ENCODE measurements at places on chromosomes 7 and 10.

DNA sequence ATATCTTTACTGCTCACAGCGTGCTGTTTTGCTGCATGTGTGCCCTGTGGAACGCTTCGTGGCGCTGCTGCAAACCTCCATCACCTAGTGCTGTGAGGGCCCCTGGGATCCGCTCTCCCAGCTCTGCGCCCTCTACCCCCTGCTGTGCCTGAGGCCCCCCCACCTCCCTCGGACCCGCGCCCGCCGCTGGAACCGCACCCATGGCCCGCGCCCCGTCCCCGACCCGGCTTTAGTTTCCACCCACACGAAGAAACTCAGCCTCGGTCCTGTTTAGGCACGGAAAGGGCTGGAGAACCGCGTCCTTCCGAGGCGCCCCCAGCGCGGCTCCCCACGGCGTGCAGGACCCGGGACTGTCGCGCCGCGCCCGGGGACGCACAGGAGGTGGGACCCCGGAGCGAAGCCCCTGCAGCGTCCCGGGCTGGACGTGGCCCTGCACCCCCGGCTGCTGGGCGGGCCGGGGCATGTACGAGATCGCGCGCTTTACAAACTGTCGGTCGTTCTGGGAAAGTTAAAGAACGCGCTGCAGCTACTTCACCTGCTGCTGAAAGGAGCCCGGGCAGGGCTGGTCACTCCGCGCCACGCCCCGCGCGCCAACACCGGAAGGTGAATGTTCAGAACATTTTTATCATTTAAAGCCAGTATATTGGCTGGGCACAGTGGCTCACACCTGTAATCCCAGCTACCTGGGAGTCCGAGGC lies 54.3 kb downstream of the BMS1 start:
- DNase-seq, result no peak

DNA sequence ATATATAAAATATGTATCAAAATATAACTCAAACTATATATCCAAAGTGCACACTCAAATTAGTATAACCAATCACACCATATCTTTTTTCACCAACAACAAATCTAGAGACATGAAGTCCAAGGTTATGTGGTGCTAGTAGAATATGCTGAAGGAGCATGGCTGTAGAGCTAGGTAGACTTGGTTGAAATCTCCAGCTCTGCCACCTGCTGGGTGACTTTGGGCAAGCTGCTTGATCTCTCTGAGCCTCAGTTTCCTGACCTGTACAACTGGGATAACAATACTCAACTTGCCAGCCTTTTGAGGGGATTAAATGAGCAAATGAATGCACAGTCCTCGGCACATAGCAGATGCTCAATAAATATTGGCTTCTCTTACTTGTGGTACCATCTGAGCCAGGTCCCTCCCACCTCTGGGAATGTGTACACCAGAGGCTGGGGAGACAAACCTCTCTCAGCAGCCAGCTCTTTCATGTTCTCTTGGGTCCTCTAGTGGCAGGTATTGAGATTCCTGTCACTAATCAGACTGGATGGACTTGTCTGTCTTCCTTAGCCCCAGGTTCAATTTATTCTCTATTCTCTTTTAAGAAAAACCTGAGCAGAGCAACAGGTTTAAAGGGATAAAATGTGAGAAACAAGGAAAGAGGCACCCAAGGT lies 94.3 kb upstream of the PDE1C start:
- DNase-seq, result no peak

- no peak for DNase-seq
Observed at GRCh38 chr10:128062881-128063563, 63.2 kb downstream of the MKI67 start.

DNA sequence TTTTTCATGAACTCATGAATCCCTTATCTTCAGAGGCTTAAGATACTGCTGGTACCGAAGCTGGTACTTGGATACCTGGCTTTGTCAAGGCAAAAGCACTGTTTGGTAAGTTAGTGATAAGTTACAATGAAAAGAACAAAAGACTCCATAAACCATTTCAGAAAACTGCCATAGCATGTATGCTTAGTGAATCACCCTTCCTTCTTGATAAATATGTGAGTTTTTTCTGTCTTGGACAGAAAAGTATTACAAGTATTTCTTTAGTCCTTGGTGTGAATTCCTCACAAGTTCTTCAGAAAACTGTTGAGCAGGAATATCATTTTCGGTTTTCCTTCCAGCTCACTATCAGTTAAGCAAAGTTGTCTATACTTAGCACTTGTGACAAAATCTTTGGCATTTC lies 25.6 kb downstream of the PUS7 start:
- DNase-seq, result no peak

DNA sequence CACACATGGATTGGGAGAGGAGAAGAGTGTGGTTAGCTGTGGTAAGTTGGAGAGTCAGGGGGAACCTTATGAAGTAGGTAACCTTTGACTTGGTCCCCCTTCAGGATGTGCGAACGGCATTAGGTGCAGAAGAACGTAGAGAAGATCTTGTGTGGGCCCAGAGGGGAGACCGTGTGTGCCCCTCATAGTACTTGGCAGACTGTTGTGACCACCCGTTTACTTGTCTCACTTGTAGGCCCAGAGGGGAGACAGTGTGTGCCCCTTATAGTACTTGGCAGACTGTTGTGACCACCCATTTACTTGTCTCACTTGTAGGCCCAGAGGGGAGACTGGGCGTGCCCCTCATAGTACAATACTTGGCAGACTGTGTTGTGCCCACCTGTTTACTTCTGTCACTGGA lies 2.6 kb downstream of the GTPBP4 start:
- no peak for DNase-seq

GRCh38 chr10:26543567-26544306 lies 105.6 kb downstream of the APBB1IP start:
- DNase-seq, result no peak

DNA sequence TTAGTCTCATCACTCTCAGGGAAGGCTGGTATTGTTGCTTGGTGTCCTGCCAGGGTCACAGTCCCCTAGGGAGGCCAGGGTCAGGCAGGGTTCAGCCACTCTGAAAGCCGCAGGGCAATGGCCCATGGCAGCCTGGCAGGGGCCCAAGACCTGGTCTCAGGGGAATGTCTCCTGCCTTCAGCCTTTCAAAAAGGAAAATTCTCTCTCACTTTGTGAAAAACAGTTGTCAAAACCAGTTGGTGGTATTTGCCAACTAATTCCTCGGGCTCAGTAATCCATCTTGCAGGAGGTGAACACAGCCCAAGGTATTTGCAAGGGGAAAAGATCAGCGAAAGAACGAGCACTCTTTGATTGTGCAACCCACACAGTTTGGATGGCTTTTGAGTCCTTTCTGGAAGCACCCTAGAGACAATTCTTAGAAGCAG lies 101.5 kb downstream of the JCAD start:
- no peak for DNase-seq

GRCh38 chr10:88793712-88794299 lies 8.7 kb upstream of the LIPM start:
- DNase-seq, result no peak

DNA sequence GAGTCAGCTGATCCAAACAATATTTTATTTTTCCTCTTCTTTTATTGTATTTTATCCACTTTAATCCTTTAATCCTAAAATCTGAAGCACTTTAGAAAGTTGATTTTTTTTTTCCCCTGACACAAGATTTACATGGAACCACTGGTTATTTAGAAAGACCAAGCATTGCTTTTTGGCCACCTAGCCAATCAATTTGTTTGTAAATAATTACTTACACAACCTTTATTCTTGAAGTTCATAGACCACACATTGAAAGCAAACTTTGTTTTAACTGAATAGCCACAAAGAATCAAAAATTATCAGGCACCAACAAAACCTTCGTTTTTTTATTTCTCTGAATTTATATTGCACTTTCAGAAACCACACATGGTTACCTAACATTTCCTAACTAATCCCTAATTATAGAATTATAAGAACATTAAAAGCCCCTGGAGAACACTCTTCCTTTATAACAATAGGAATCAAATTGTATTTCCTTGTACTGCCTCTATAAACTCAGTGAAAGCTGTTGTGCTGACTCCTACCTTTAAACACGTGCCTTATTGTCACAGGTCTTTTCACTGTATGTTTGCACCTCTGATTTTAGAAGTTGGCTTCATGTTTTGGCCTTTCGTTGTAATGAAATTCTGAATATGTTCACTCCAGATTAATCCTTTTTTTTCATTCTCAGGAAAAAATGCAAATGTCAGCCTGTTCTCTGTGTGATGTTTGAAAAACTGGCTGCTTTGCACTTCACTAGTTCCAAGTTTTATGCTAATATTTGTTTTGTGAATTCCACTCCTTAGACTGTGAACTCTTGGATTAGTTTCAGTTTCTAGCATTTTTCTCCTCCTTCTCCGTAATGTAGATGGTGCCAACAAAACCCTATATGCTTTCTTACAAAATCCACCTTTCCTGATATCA lies 1511.9 kb downstream of the REEP3 start:
- no peak for DNase-seq

- DNase-seq, result no peak
Observed at GRCh38 chr10:24430591-24430990, 221.7 kb downstream of the KIAA1217 start.

DNA sequence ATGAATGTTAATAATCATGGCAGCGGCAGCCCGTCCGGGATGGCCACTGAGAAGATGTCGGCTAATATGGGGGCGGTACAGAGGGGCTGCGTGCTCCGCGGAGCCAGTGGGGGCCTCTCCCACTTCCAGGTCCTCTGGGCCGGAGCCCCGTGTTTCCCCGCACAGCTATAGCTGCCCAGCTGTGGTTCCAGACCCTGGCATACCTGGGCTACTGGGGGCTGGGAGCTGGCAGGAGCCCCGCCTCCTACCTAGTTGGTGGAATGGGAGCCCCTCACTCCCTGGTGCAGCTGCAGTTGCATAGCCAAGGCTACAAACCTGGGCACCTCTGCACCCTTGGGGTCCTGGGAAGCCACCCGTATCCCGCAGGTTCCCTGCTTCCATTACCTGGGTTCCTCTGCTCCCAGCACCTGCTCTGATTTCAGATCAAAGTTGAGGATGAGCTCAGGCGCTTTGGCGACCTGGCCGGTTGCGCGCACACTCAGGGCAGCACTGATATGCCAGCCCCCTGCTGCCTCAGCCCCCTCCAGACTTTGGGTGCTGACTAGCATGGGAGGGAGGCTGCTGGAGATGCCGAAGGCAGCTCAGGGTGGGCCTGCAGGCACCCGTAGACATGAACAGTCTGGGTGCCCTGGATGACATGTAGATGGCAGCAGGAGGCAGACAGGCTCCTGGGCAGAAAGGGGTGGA lies 236.5 kb upstream of the SEMA3D start:
- DNase-seq, result no peak

DNA sequence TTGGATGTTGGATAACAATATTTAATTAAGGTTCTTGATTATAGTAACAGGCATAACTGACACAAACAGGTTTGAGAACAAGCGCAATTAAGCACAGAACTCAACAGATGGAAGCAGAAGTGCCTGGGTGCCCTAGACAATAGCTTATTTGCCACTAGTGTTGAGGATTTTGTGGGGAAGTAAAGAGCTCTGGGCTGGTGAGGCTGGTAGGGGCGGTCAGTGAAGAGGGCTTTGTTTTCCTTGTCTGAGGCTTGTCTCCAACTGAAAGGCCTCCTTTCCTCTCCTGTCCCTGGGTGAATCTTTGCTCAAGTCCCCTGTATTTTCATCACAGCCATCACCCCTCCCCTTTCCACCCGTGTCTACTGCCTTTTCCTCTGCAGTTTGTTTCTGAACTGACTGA lies 104.6 kb downstream of the KAT6B start:
- no peak for DNase-seq

DNA sequence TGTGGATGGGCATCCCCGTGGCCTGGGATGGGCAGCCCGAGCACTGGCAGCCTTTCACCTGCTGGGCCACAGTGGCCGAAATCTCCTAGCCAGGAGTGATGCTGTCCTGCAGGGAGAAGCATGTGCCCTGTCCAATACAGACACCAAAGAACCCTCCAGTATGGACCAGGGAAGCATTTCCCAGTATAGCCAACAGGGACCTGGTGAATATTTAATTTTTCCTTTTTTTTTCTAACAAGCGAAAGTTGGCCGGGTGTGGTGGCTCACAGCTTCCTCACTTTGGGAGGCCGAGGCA lies 11.0 kb downstream of the IMPDH1 start:
- no peak for DNase-seq

- DNase-seq, result no peak
Observed at GRCh38 chr10:79985481-79986072, 36.7 kb upstream of the SFTPD start.

- DNase-seq, result no peak
Observed at GRCh38 chr10:80536361-80536835, 1.3 kb upstream of the SH2D4B start.

GRCh38 chr10:91335147-91335546 lies 75.0 kb upstream of the HECTD2 start:
- DNase-seq, result no peak

DNA sequence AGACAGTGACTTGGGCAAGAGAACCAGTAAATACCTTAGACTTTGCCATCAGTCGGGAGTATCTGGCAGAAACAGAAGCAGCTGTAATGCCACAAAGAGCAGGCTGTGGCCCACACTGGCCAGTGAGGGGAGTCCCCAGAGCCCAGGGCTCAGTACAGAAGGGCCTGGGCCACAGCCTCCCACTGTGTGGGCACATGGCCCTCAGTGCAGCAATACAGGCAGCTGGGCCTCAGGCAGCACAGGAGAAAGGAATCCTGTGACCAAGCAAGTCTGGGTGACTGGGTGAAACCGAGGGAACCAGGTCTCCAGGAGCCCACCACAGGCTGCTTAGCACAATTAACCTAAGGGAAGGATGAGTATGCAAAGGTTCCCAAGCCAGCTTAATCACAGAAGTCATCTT lies 14.0 kb downstream of the WDR91 start:
- DNase-seq, result no peak

DNA sequence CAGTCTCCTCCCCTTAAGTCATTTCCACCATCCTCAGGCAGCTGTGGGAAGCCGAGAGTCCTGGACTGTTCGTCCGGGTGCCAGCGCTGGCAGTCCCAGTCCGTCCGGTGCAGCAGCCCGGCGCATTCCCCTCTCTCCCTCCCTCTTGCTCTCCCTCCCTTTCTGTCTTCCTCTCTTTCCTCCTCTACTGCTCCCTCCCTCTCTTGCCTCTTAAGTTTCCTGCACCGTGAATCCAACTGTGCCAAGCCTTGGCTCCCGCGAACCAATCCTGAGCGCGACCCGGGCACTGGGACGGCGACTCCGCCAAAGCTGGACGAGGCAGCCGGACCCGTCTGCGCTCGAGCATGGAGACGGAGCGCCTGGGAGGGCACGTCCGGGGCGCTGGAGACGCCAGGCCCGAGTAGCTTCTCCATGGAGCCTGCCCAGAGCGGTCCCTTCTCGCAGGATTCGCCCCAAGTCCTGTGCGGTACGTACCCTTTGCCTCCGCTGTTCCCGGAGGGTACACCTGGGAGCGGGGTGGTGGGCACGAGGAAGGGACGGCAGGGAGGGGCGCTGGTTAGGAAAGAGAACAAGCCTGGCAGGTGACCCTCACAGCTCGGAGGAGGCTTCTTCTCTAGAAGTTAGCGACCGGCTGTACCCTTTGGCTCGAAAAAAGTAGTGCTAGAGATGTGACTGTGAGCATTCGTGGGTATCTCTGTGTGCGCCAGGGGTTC lies 1.0 kb downstream of the NXPH1 start:
- no peak for DNase-seq

GRCh38 chr10:69382382-69383117 lies 34.2 kb downstream of the TACR2 start:
- no peak for DNase-seq

GRCh38 chr10:106573106-106573505 lies 591.4 kb downstream of the SORCS1 start:
- DNase-seq, result no peak

- no peak for DNase-seq
Observed at GRCh38 chr10:16954280-16955030, 137.2 kb upstream of the RSU1 start.

Data from T-helper 2 cell (primary cell).